ENCODE measurements at places on chromosomes 7 and 10.
A peak's percentile ranks its signal among the peaks of the same experiment; 100 is the strongest.

DNA sequence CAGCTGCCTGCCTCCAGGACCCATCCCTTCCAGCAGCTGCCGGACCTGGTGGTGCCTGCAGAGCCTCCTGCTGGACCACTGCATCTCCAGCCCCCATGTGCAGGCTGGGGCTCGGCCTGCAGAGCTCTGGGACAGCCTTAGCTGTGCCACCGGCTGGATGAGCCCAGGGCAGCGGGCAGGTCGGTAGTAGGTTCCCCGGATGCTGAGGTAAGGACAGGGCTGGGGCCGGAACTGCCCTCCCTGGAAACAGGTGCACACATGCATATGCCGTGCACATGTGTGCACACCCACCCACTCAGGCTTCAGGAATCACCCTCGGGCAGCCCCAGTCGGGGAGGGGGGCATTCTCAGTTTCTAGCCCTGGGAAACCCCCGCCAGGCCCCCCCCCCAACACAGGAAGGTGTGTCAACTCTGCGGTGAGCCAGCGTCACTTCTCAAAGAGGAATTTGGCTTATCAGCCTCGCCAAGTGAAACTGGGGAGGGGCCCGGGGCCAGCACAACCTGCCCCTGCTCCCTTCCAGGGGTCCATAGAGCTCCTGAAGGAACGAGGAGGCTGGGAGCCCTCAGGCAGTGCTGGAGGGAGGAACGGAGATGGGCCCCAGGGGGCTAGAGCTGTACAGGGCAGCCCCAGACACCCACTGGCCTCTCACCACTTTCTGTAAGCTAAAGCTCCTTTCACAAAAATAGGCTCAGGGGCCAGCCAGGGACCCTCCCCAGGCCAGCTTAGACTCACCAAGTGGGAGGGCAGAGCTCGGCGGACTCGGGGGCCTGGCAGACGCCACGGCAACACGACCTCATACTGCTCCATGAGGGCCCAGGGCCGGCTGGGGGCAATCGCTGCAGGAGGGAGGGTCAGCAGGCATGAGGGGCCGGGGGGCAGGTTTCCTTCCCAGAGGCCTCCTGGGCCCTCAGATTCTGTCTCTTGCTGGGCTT, 1.7 kb downstream of the ADAM8 start:
- DNase-seq = peak; percentile 77

- no peak for DNase-seq
Measured at GRCh38 chr10:130246113-130246512, 109.9 kb downstream of the GLRX3 start.

- DNase-seq = no peak
Measured at GRCh38 chr10:116756277-116756676, 13.9 kb upstream of the HSPA12A start.

DNA sequence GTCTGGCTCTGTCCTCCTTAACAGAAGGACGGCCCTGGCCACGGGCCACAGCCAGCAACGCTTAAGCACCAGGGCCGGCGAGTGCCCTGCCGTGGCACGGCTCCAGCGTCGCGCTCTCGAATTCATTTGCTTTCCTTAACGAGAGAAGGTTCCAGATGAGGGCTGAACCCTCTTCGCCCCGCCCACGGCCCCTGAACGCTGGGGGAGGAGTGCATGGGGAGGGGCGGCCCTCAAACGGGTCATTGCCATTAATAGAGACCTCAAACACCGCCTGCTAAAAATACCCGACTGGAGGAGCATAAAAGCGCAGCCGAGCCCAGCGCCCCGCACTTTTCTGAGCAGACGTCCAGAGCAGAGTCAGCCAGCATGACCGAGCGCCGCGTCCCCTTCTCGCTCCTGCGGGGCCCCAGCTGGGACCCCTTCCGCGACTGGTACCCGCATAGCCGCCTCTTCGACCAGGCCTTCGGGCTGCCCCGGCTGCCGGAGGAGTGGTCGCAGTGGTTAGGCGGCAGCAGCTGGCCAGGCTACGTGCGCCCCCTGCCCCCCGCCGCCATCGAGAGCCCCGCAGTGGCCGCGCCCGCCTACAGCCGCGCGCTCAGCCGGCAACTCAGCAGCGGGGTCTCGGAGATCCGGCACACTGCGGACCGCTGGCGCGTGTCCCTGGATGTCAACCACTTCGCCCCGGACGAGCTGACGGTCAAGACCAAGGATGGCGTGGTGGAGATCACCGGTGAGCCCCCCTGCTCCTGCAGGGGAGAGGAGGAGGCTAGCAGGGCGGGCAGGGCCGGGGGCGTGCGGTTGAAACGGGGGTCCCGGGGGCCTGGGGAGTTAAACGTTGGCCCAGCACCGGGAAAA, at the start of gene HSPB1:
HSPB1 (plus strand) TSS at position 327 of the 855 bp plus-strand sequence; CDS start at position 367, 40 bp downstream.
- peak; percentile 86 for DNase-seq

DNA sequence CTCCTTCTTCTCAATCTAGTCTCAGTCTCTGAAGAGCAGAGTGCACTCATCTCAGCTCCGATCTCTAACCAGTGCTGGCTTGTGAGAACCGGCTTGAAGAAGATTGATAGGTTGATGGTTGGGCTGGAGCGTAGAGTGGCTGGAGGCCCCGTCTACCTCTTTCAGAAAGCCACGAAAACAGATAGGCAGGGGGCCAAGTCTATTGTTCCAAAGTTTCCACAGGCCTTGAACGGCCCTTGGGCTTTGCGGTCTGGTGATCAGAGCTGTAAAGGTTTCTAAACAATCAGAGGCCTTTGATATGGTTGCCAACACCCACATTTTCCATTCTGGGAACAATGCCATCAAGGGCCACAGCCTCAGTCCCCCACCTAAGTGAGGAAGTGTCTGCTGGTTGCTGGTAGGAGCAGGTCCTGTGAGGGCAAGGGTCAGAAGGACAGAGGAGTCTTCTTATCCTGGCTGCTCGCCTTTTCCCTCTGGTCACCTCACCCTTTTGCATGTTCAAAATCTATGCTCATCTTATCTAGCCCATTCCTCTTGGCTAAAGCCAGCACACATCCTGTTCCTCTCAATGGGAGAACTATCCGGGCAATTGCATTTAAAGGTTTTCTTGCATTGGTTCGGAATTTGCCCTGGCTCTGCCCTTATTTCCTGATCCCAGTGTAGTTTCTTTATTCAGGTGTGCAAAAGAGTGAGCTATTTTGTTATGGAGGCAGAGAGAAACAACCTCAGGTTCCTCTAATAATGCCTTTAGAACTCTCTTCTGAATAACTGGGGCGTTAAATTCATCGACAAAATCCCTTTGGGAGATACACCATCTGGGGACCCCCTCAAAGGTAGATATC, 70.3 kb upstream of the KMT2E start:
- DNase-seq = peak; percentile 88

- no peak for DNase-seq
Measured at GRCh38 chr7:73973091-73973490, 54.9 kb upstream of the ELN start.

DNA sequence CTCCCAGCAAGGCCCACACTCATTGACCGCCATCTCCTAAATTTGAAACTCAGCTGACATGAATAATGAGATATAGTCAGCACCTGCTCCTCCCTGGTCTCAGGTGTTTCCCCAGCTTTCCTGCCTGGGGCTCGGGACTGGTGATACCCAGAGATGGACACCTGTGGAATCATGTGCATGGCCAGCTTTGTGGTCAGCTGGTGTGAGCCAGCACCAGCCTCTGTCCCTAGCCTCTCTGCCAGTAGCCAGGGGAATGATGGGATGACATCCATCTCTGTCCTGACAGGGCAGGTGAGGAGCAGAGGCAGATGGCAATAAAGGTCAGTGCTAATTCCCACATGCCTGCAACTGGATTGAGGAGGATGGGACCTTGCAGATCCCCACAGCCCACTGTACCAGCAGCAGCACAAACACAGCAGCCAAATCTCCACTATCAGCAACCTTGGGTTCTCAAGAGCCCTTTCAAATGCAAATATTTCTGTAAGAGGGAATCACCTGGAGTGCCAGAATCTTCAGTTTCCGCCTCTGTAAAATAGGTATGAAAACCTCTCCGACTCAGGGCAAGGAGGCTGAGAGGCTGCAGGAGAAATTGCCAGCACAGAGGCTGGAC, 329.2 kb upstream of the ZMIZ1 start:
- DNase-seq = no peak

GRCh38 chr10:60678978-60679377, 99.3 kb upstream of the CDK1 start:
- DNase-seq = no peak
